Spleen (tissue), 13 donors: ENCODE measurements at places on chromosomes 4 and X. TPM values are rescaled to one million over a fixed set of nuclear protein-coding genes. Genes with fewer than 3 reads are reported as not detected.

- no peaks in the 10 kb centered on the region for H3K36me3 ChIP-seq
- H3K27me3 ChIP-seq = peaks cover 80% of the 10 kb centered on the region
- H3K27ac ChIP-seq = no peak overlapping the region
- H3K4me3 ChIP-seq = no peak overlapping the region
Measured at GRCh38 chr4:7293703-7294102, 101.4 kb downstream of the SORCS2 start.

DNA sequence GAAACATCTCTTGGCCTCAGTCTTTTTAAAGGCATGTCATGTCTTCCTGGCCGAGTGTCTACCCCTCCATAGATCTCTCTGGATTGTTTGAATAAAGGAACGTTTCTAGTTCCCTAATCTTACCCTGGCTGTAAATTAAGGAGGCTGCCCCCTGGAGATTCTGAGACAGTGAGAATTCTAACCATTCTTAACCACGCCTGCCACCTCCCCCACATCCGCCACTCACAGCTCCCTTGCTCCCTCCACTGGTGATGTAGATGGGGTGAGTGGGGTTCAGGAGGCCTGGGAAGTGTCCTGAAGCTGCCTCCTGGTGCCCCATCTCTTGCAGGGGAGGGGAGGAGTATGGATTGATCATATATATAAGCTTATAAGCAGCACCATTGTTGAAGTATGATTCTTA is 48.0 kb upstream of the TRIM2 start:
- peaks cover 39% of the 10 kb centered on the region for H3K4me1 ChIP-seq
- no peak for DNase-seq
- H3K36me3 ChIP-seq = no peaks in the 10 kb centered on the region
- H3K27me3 ChIP-seq = peaks cover 4% of the 10 kb centered on the region
- no peak overlapping the region for H3K27ac ChIP-seq
- H3K4me3 ChIP-seq = no peak overlapping the region

- H3K4me3 ChIP-seq = no peak overlapping the region
- no peak overlapping the region for H3K27ac ChIP-seq
- no peaks in the 10 kb centered on the region for H3K36me3 ChIP-seq
- H3K27me3 ChIP-seq = no peaks in the 10 kb centered on the region
- no peaks in the 10 kb centered on the region for H3K4me1 ChIP-seq
- DNase-seq = no peak
Measured at GRCh38 chr4:114091546-114091945, 112.1 kb upstream of the ARSJ start.

- no peak overlapping the region for H3K4me3 ChIP-seq
- no peak overlapping the region for H3K27ac ChIP-seq
- H3K27me3 ChIP-seq = no peaks in the 10 kb centered on the region
- DNase-seq = no peak
- peaks cover 8% of the 10 kb centered on the region for H3K36me3 ChIP-seq
- H3K4me1 ChIP-seq = no peaks in the 10 kb centered on the region
Measured at GRCh38 chr4:2630556-2631273, 94.3 kb downstream of the FAM193A start.

DNA sequence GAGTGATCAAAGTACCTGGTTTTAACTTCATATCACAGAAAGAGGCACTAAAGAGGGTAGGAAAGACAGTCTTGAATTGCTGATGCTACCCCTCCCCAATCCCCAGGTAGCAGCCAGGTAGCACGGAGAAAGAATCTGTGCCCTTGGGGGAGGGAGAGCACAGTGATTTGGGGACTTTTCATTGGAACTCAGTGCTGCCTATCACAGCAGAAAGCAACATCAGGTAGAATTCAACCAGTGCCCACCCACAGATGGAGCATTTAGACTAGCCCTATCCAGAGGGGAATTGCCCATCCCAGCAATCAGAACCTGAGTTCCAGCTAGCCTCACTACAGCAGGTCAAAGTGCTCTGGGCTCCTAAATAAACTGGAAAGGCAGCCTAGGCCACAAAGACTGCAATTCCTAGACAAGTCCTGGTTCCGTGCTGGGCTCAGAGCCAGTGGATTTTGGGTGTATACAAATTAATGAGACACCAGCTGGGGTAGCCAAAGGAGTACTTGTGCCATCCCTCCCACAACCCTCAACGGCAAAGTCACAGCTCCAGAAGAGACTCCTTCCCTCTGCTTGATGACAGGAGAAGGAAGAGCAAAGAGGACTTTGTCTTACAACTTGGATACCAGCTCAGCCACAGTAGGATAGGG is 228.1 kb downstream of the THOC2 start:
- no peak for DNase-seq
- no peaks in the 10 kb centered on the region for H3K36me3 ChIP-seq
- H3K4me1 ChIP-seq = no peaks in the 10 kb centered on the region
- no peaks in the 10 kb centered on the region for H3K27me3 ChIP-seq
- no peak overlapping the region for H3K27ac ChIP-seq

DNA sequence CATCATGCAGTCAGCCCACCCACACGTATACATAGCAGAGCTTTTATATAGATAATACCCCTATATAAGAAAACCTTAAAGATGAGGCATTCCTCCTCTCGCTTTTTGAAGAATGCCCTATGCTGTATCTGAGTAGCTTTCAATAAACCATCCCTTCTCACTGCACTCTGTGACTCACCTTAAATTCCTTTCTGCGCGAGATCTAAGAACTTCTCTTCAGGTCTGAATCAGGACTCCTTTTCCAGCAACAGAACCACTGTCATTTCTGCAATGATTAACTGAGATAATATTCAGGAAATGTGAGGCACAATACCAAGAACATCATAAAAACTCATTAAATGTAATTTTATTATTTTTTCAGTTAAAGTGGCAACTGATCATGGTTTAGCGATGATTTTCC is 76.4 kb upstream of the DCLK2 start:
- no peaks in the 10 kb centered on the region for H3K36me3 ChIP-seq
- no peaks in the 10 kb centered on the region for H3K27me3 ChIP-seq
- H3K4me3 ChIP-seq = no peak overlapping the region
- H3K27ac ChIP-seq = no peak overlapping the region

DNA sequence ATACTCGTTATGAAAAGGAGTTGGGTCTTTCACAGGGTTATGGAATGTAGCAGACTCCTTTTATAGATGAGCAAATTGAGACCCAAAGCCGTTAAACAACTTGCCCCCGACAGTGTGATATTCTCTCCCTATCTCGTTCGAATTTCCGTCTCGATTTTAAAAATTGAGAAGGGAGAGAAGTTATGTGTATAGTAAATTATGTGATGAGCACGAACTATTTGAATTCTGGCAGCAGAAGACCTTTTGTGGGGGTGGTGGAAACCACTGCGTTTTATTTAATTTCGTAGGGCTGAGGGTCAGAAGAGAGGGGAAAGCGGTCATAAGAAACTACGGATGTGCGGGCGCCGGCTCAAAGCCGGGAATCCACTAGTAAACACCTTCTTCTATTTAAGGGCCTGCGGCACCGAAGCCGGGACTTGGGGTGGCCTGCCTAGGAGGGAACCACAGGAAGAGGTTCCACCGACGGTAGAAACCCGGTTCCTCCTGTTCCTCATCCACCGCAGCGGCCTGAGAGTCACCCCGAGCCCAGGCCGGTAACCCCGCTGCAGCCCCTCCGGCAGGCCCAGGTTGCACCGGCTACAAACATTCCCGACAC is 1.5 kb upstream of the DDX3X start:
- H3K27ac ChIP-seq = peak overlapping the region; percentile 100
- no peak for DNase-seq
- peaks cover 5% of the 10 kb centered on the region for H3K36me3 ChIP-seq
- H3K27me3 ChIP-seq = no peaks in the 10 kb centered on the region
- H3K4me3 ChIP-seq = peak overlapping the region; percentile 93

DNA sequence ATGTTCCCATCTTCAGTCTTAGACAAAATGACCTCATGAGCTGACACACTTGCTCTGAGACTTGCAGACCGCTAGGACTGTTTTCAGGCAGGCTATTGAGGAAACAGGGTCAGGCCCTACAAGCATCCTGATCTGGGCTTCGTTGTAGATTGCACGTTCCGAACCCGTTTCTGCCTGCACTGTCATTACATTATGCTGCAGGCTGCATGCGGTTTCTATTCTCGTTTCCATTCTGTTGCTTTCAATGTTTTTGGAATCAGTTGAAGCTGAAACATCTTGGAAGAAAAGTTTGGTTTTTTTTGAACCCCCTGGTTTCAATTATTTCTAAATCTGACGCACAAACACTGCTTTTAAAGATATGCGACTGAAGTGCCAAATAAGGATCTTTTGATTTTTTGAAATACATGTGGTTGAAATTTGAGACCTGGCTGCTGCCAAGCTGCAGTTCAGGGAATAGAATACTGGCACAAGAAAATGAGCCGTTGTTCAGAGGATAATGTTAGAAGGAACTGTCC is 716.1 kb upstream of the INTU start:
- H3K27me3 ChIP-seq = no peaks in the 10 kb centered on the region
- H3K4me1 ChIP-seq = no peaks in the 10 kb centered on the region
- no peak overlapping the region for H3K4me3 ChIP-seq
- DNase-seq = no peak
- no peaks in the 10 kb centered on the region for H3K36me3 ChIP-seq
- H3K27ac ChIP-seq = no peak overlapping the region

- no peaks in the 10 kb centered on the region for H3K27me3 ChIP-seq
- H3K27ac ChIP-seq = no peak overlapping the region
- DNase-seq = no peak
- peak overlapping the region; percentile 43 for H3K4me3 ChIP-seq
Measured at GRCh38 chrX:69285401-69285877, 120.2 kb upstream of the PJA1 start.

DNA sequence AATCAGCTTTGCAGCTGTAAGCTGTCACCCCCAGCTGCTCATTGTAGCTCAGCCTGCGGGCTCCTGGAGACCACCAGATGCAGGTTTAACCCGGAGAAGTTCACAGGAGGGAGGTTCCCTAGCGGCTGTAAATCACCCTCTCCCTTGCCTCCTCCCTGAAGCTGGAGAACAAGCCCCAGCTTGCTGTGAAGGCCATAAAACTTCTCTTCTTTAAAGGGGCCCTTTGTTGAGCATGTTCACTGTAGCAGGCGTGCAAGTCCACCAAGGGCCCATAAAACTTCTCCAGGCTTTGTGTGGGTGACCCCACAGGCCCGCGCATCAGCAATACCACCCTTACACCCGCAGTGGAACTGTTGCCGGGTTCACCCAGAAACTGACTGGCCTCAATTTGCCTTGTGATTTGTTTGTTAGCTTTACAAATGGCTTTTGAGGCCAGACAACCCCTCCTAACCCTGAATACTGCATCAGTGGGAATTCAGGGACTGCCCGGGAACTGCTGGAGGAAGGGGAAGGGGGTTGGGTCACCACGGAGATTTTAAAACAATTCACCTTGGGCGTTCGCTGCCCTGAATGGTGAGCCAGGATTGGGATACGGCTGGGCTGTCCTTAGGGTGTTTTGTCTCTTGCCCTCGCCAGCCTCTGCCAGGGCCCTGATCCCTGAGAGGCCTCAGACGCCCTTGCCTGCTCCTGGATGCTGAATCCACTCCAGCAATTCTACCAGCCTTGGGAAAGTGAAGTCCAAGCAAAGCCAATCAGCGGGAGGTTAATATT is 49.5 kb upstream of the ATP6AP2 start:
- H3K4me3 ChIP-seq = no peak overlapping the region
- DNase-seq = peak; percentile 37
- no peaks in the 10 kb centered on the region for H3K4me1 ChIP-seq
- H3K27ac ChIP-seq = no peak overlapping the region
- H3K36me3 ChIP-seq = no peaks in the 10 kb centered on the region
- H3K27me3 ChIP-seq = no peaks in the 10 kb centered on the region

STK32B gene
- 0.17 TPM for polyA plus RNA-seq

GLRB gene
- polyA plus RNA-seq = 0.03 TPM

DNA sequence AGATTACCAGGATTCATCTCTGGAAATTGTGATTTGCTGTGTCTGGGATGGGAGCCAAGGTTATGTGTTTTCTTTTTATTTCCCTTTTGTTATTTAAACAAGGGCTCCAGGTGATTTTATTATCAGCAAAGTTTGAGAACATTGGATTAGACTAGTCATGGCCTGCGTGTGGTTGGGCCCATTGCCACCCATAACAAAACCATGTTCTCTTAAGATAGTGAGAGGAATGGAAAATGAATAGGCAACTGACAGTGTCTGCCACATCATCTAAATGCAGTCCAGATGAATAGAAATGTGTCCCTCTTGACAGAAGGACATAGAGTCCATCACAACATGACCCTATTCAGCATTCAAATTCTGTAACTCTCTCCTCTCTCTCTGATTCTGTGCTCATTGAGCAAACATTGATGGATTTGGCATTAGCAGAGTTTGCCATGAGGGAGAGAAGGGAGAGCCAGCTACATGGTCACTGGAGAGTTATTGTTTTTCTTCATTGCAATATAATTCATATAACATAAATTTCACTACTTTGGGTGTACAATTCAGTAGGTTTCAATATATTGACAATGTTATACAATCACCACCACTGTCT is 11.7 kb downstream of the XK start:
- H3K27me3 ChIP-seq = peaks cover 6% of the 10 kb centered on the region
- H3K27ac ChIP-seq = no peak overlapping the region
- no peak for DNase-seq
- no peaks in the 10 kb centered on the region for H3K4me1 ChIP-seq

DNA sequence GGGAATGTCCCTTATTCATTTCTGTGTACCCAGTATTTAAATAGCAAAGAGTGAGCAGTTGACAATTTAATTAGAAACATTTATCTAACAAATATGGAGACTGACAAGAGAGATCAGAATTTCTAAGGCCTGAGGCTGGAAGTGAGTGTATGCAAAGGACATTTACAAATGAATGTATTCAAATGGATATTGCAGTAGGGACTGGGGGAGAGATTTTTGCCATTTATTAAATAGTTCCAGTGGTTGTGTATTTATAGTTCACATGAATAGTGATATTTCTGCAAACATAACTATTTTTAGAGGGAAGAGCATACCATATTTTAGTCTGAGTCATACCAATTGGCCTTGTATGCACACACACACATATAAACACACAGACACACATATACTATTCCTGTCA is 592.4 kb downstream of the GLUD2 start:
- H3K27me3 ChIP-seq = no peaks in the 10 kb centered on the region
- no peak for DNase-seq
- no peak overlapping the region for H3K27ac ChIP-seq
- H3K36me3 ChIP-seq = no peaks in the 10 kb centered on the region
- no peak overlapping the region for H3K4me3 ChIP-seq

DNA sequence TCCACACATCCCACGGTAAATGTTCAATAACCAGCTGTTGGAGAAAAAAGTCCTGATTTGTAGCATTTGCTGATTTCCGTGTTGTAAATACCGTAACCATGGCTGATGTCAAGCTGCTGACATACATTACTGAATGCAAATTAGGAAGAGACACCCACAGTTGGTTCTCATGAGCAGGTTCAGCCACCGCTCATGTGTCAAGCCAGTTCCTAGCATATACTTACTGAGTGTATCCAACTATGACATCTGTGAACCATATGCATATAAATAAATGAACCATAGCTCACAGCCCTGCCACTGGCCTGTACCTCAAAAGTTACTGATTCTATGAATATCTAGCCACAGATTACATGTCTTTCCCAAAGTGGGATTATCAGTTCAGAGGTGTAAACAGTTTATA is 29.5 kb downstream of the FHDC1 start:
- H3K27me3 ChIP-seq = no peaks in the 10 kb centered on the region
- no peak for DNase-seq
- H3K36me3 ChIP-seq = no peaks in the 10 kb centered on the region
- no peak overlapping the region for H3K4me3 ChIP-seq
- peaks cover 20% of the 10 kb centered on the region for H3K4me1 ChIP-seq

GRCh38 chr4:39587881-39588280 is 50.8 kb downstream of the SMIM14 start:
- no peaks in the 10 kb centered on the region for H3K27me3 ChIP-seq
- H3K4me3 ChIP-seq = no peak overlapping the region
- DNase-seq = no peak
- H3K36me3 ChIP-seq = peaks cover 29% of the 10 kb centered on the region

UGT2A1 gene
- polyA plus RNA-seq = not detected

GRCh38 chrX:106891762-106892460 is 11.2 kb downstream of the RIPPLY1 start:
- H3K27ac ChIP-seq = no peak overlapping the region
- peaks cover 3% of the 10 kb centered on the region for H3K27me3 ChIP-seq
- H3K4me1 ChIP-seq = no peaks in the 10 kb centered on the region
- no peak overlapping the region for H3K4me3 ChIP-seq
- H3K36me3 ChIP-seq = no peaks in the 10 kb centered on the region
- DNase-seq = no peak
